ENCODE measurements at places on chromosomes 13 and 19.

GRCh38 chr13:110702591-110703526 is 3.1 kb downstream of the CARS2 start:
- DNase-seq, result no peak

DNA sequence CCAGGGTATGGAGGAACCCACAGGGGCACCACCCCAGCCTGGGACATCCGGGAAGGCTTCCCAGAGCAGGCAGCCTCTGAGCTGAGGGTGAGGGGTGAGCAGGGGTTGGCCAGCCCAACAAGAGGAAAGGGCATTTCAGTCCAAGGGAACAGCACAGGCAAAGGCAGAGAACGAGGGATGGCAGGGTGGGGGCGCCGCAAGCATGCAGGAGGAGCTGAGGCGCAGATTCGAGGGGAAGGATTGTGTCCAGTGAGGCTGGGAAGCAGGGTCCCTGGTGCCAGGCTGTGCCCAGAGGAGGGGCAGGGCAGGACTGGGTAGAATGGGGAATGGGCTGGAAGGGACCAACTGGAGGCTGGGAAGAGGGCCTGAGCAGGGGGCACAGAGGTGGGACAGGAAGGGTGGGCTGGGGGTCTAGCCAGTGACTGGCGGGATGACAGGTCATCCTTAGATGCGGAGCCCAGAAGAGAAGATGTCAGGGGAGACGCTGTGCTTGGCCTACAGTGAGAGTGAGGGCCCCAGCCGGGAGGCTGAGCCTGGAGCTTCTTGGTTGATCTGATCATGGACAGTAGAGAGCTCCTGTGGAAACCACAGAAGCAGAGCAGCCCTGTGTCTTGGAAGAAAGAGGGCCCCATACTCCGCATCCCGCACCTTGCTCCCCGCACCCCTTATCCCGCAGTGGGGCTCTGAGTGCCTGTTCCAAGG is 13.6 kb downstream of the EMP3 start:
- DNase-seq, result no peak

DNA sequence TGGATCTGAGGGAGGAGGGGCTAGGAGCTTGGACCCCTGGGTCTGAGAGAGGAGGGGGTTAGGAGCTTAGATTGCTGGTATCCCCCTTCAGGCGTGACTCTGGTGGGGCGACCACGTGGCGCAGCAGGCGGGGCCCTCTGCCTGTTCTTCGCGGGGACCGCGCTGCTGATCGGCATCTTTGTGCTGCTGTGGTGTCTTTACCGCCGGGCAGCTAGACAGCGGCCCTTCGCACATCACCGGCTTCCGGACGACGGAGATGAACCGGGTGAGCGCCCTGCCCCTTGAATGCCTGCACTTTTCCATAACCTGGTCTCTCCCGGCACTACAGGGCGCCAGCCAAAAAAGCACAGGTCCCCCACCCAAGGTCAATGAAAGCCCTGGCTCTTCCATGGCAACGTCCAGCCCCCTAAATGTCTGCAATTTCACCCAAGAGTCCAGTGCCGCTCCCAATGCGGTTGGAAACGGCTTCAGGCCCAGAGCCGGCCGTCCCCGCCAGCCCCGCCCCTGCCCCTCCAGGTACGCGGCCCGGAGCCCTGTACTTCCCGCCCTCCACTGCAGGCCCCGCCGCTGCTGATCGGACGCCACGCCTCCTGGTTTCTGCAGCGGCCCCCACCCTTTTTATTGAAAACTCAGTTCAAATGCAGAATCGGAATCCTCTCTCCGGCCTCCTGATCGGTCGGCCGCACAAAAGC is 2.8 kb downstream of the GFY start:
- DNase-seq, result peak; percentile 45

GRCh38 chr19:53907193-53907581 is 1.9 kb upstream of the CACNG7 start:
- DNase-seq, result no peak

- no peak for DNase-seq
These were observed 350.7 kb downstream of the UQCRFS1 start for GRCh38 chr19:28862238-28862637.

- no peak for DNase-seq
These were observed 2.1 kb upstream of the LAIR1 start for GRCh38 chr19:54366811-54367210.

- DNase-seq, result peak; percentile 52
These were observed 66.3 kb downstream of the RASA3 start for GRCh38 chr13:114065926-114066774.

- DNase-seq, result no peak
These were observed 14.3 kb downstream of the RASA3 start for GRCh38 chr13:114118086-114118485.

DNA sequence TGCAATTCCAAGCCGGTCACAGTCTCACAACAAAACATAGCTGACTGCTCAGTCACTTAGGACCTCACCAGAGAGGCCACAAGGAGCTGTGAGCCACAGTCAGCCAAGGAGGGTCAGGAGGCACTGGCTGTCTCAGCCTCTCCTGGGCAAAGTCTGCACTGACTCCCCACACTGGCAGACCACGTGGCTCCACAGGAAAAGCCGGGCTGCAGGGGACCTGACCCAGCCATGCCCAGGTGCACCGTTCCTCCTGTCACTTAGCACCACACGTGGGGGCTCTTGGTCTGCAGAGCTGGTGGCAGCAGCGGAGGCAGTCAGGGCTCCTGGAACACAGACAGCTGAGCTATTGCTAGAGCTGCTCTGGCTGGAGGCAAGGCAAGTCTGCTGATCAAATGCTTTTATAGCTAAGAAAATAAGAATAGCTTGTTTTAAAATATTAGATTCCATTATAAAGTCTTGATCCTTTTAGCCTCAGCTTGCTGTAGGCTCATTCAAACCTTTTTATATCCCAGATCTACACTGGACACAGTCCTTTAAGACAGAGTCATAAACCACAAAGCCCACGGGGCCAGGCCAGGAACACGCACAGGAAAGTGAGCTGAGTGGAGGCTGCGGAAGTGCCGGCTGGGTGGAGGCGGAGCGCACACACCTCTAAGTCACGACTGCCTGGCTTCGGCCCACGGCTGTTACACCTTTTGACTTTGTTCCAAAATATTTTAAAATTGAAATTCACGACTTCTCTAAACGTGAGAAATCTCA is 744.1 kb downstream of the UQCRFS1 start:
- DNase-seq, result peak; percentile 23

DNA sequence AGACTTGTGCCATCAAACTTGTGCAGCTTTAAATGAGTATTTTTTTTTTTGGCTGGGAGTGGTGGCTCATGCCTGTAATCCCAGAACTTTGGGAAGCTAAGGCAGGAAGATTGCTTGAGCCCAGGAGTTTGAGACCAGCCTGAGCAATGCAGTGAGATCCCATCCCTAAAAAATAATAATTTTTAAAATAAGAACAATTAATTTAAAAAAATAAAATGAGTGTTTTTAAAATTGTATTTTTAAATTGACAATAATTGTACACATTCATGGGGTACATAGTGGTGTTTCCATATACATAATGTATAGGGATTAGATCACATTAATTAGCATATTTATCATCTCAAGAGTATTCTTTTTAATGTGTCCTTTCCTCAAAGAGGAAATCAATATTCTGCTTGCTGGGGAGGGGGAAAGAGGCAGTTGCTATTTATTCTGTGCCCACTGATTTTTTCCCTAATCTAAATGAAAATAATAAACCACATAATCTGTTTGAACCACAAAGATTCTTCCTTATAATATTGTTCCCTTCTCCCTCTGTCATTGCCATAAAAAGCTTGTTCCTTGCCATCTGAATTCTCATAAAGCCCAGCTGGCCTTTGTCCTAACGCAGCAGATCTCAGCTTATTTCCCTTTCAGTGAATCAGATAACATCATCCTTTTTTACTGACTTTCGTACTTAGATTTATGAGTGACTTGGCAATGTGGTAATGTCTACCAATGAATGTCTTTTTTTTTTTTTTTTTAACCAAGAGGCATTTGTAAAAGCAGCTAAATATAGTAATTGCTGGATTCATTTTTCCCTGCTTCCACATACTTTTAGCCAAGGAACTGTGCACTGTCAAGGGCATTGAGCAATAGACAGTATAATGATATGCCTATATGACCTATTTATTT is 81.8 kb upstream of the RUBCNL start:
- DNase-seq, result no peak

GRCh38 chr13:57787058-57787791 is 155.7 kb downstream of the PCDH17 start:
- no peak for DNase-seq

- no peak for DNase-seq
These were observed 725.6 kb upstream of the SLITRK5 start for GRCh38 chr13:86945584-86945983.

GRCh38 chr19:33789344-33789743 is 7.3 kb upstream of the KCTD15 start:
- no peak for DNase-seq

GRCh38 chr13:50128428-50128931 is 113.2 kb downstream of the KCNRG start:
- peak; percentile 32 for DNase-seq

- no peak for DNase-seq
These were observed 37.8 kb downstream of the ELF1 start for GRCh38 chr13:40981361-40981760.

- DNase-seq, result no peak
These were observed 11.2 kb upstream of the TBC1D4 start for GRCh38 chr13:75493156-75493555.

DNA sequence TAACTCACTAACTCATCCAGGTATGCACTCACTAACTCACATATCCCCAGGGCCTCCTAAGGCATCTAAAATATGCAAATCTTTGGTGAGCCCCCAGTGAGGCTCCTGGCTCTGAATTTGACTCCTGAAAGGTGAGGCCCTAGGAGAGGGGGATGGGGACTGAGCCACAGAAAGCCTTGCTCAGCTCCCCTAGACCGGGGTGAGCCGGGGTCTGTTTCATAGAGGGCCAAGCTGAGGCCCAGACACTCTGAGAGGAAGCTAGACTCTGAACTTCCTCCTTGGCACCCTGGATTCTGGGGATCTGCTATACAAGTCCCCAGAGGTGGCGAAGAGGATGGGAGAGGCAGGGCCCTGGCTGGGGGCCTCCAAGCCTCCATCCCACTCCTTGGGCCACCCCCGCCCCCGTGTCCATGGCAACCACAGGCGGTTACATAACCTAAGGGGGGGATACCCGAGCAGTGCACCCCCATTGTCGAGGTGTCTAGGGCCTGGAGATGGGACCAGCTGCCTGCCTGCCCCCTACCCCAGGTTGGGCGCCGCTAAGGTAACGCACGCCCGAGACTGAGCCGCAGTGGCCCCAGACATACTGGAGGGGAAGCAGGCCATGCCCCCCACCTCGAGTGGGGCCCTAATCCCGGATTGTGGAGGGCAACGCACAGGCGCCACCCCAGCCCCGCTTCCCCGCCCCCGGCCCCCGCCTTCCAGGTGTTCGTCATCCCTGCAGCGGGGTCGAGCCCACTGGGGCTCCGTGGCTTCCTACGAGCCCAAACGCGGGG is 646 bp downstream of the ABHD8 start:
- no peak for DNase-seq

DNA sequence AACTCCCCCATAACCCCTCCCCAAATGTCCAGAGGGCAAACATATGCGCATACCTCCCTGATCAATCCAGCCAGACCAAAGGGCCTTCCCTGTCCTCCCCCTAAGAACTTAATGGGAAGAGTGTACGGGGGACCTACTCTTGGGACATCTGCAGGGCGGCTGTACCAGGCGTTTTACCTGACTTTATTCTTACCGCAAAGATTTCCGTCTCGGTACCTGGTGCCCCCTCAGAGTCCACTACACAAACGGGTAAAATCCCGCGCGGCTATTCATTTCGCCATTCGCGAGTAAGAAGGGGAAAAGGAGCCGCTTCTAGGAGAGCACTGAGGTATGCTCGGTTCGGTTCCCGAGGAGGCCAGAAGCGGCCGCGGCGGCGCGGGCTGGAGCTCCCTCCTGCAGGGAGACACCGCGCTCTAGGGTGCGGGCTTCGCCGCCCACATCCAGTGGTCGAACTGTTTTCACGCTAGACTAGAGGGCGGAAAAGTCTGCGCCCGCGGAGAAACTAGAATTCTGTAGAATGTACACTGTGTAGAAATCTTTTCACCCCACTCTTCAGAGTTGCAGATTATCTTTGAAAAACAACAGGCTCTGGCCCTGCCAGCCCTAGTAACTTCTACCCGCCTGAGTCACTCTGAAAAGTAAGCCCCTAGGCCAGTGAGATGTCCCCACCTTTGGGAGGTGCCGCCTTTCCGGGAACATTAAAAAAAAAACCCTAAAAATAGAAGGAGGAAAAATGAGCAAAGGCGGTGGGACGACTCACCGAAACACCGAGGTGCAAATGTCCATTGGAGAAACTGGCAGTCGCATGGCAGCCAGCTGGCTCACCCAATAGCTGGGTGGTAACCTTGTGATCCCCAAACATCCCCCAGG is 3.8 kb upstream of the TSHZ3 start:
- no peak for DNase-seq

DNA sequence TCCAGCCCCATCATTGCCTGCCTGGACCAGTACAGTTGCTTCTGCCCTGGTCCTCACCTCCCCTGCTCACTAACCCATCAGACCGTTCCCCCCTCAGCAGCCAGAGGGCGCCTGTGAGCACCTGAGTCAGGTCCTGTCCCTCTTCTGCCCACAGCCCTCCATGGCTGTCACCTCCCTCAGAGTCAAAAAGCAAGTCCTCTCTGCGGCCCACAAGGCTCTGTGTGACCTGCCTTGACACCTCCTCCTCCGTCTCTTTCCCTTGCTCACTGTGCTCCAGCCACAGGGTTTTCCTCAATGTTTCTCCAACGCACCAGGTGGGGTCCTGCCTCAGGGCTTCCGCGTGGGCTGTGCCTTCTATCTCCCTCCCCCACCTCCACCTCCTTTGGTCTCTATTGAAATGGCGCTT is 29.4 kb upstream of the PTPRS start:
- peak; percentile 82 for DNase-seq

GRCh38 chr13:114073881-114074612 is 58.4 kb downstream of the RASA3 start:
- DNase-seq, result no peak

DNA sequence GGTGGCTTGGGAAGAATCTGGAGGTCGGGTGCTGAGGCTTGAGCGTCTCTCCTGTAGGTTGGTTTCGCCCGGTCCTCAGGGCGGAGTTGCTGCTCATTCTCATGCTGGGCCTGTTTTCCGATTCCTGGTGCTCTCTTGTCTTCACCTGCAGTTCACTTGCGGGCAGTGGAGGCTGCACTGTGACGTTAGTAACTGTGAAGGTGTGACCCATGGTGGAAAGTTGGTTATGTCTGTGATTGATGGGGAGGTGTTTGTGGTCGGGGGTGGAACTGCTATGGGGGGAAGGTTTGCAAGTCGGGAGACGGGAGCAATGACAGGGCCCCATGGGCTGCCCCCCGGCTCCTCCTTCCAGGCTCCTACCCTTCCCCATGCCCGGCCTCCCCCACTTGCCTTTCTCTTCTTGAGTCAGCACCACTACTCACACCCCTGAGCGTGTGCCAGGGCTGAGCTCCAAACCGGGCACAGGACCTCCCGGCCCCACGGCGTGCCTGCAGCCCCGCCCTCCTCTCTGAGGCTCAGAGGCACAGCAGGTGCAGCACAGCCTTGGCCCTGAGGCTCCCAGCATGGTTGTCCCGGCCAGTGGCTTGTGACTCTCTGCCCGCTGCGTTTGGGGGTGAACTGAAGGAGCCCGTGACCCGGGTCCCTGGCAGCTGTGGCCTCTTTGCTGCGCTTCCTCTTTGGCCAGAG is 79.1 kb downstream of the ATP11A start:
- DNase-seq, result no peak

GRCh38 chr13:87872813-87873212 is 201.6 kb downstream of the SLITRK5 start:
- no peak for DNase-seq

Data from activated CD4-positive, alpha-beta T cell treated with anti-CD3 and anti-CD28 coated beads for 48 hours (primary cell).